ENCODE measurements at places on chromosomes 5 and 9.

- no peak for DNase-seq
Measured at GRCh38 chr5:31913808-31914207, 260.3 kb downstream of the GOLPH3 start.

GRCh38 chr5:40364441-40364840, 315.3 kb upstream of the PTGER4 start:
- DNase-seq = no peak

DNA sequence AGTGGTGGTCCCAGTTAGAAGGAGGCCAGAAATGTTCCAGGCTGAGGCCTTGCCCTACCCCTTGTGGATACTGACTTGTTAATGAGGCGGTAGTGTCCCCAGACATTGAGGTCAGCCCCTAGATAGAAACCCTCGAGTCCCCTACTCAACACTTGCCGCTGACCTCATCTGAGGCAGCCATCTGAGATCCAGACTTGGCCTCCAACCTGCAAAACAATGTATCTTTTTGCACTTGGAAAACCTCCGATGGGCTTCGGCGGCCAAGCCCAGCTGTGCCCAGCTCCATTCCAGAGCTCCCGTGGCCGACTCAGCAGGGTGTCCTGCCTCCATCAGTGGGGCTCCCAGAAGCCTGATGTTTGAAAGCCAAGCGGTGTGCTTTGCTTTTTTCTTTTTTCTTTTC, 122.1 kb downstream of the WNK2 start:
- DNase-seq = no peak

- no peak for DNase-seq
Measured at GRCh38 chr9:113302792-113303418, at the start of gene RNF183. Gene RNF183, minus strand, starts transcription at chr9:113303376. Its CDS starts 5,192 bp downstream, at chr9:113298184.

DNA sequence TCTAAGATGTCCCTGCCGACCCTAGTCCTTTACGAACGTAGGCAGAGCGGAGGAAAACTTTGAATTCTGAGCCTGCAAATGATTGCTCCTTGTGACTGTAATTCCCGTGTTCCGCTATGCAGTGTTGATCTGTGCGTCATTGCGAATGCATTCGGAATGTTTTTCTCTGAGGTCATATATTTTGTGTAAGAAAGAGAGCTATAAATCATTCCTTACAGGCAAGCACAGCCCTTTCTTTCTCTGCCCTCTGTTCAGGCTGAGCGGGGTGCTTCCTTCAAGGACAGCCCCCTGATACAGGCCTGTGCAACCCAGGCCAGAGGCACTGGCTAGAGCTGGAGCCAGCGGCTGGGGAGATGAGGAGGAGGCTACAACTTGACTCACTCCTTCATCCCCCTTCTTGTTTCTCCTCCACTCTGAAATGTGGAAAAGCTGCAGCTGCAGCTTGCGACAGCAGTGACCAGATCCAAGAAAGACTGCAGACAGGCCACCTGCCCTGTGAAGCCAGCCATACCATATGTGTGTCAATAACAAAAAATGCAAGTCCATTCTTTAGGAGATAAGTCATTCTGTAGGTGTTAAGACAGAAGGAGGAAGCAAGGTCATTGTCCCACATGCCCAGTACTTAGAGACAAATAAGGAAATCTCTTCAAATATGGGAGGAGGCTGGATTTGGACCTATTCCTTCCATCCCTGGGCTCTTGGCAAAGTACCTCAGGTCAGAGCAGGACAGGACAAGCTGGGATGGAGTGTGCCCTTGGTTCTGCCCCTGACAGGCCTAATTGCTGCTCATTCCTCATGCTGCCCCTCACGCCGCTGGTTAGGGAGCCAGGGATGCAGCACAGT, 345.7 kb upstream of the WWC1 start:
- no peak for DNase-seq

GRCh38 chr9:124078641-124079040, 67.1 kb downstream of the LHX2 start:
- no peak for DNase-seq

GRCh38 chr9:35651956-35652828, 1.5 kb upstream of the SIT1 start:
- DNase-seq = no peak

GRCh38 chr5:61706751-61707150, 374.7 kb downstream of the ZSWIM6 start:
- no peak for DNase-seq

DNA sequence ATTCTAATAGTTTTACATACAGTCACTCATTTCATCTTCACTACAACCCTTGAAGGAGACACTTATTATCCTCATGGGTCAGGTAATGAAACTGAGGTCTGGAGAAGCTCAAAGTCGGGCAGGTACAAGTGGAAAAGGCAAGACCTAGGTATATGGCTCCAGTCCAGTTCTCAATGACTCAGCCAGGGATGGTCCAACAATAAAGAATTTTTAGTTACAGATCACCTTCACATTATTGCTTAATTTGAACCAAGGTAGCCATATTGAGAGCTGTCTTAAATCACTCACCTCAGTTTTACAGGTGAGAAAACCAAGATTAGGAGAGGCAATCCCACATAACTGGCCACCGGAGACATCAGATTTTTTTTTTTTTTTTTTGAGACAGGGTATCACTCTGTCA, 55.4 kb downstream of the PTPN3 start:
- DNase-seq = no peak

DNA sequence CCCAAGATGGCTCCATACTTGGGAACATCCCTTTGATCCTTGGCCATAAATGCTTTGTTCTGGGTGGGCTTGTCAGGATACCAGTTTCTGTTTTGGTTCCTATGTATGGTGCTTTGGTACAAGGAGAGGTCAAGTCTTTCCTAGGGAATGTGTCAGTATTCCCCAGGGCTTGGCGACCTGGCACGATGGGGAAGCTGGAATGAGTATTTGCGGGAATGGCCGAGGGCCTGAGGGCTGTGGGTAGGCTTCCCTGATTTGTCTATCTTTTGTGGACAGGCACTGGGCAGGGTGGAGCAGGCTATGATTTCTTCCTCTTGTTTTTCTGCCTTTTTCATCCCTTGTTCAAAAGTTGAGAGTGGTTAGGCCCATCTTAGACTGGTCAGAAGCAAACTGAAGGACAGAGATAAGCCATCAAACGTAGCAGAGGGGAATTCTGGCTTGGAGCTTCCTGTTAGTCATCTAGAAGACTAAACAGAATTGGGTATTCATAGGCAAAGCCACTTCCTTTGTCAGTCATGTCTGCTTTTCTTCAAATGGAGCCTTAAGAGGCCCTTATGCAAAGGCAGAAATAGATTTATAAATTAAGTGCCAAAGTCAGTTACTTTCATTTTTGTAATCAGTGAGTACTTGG, 13.7 kb downstream of the DOCK2 start:
- DNase-seq = peak; percentile 64

DNA sequence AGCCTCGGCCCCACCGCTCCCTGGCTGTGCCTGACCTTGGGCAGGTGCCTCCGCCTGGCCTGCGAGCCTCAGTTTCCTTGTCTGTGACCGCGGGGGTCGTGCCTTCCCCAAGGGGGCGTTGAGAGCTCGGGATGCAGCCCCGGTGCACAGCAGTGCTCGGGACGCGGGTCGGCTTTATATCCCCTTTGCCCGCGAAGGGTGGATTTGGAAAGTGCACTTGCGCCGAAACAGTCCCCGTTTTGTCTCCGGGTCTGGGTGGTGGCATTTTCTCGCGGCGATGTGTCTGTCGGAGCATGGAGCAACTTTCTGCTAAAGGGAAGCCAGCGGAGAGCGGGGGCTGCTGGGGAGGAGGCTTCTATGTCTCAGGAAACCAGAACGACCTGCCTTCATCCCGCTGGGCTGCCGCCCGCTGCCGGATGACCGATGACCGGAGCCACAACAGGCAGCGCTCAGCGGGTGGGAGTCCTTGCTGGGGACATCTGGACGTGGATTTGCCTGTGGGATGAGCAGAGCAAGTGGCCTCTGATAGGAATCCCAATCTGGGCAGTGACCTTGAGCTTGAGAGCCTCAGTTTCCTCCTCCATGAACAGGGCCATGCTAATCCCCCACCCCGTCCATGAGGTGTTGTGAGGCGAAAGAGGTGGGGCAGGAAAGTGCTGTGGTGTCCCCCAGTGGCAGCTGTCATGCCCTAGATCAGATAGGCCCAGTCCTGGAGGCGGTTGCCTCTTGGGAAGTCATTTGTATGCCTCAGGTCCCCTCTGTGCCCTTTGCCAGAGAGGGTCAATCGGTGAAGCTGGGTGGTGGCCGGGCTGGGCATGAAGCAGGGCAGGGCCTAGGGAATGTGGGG, 651 bp downstream of the HRH2 start:
- peak; percentile 65 for DNase-seq

GRCh38 chr5:126383246-126383645, 40.0 kb upstream of the GRAMD2B start:
- no peak for DNase-seq

DNA sequence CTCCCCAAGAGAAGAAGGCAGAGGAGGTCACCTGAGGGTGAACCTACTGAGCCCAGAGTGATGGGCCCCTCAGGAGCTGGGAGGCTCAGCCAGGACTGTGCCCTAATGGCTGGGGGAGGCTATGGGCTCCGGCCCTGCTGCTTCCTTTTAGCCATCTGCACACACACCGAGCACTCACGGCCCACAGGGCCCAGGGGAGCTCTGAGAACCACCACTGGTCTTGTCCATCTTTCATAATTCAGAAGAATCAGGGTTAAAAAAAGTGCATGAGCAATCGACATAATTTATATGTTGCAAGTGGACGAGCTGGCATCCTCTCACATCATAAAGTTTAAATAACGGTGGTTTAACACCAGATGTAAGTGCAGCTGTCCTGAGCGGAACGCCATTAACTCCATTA, 162.1 kb downstream of the FSTL4 start:
- no peak for DNase-seq

- no peak for DNase-seq
Measured at GRCh38 chr5:174529925-174530681, 194.3 kb upstream of the MSX2 start.
